Bronchus fibroblast of lung (primary cell): ENCODE measurements at places on chromosomes 3 and 15. TPM values are rescaled to one million over a fixed set of nuclear protein-coding genes. Genes with fewer than 3 reads are reported as not detected.

Gene TEX55
- total RNA-seq, result not detected in 2 replicates

Gene FRMD4B
- 0.67 and 0.89 TPM in 2 replicates for total RNA-seq

Gene SLC35G2
- 5.9 and 6.8 TPM in 2 replicates for total RNA-seq

Gene CPN2
- not detected in 2 replicates for total RNA-seq

Gene BFSP2
- not detected in 2 replicates for total RNA-seq

Gene STAB1
- 0.50 and 0.59 TPM in 2 replicates for total RNA-seq

Gene ATP1B3
- 44.4 and 45.5 TPM in 2 replicates for total RNA-seq

Gene FBXW12
- not detected in 2 replicates for total RNA-seq

Gene CLDN16
- total RNA-seq, result not detected in 2 replicates
